ENCODE measurements at places on chromosomes 11 and 22. TPM values are rescaled to one million over a fixed set of nuclear protein-coding genes. Genes with fewer than 3 reads are reported as not detected.

- no peak for DNase-seq
- no peaks in the 10 kb centered on the region for H3K36me3 ChIP-seq
- no peak overlapping the region for H3K27ac ChIP-seq
- peaks cover 1% of the 10 kb centered on the region for H3K27me3 ChIP-seq
Measured at GRCh38 chr11:101862391-101863233, 52.2 kb upstream of the CEP126 start.

GRCh38 chr11:79440571-79441460 is at the start of gene TENM4:
Gene TENM4, minus strand, starts transcription at chr11:79441030. Its CDS starts 371,086 bp downstream, at chr11:79069944.
- H3K27ac ChIP-seq = no peak within 1 kb of the TSS
- H3K4me3 ChIP-seq = no peak within 1 kb of the TSS
- H3K27me3 ChIP-seq = peaks cover 64% of the 10 kb centered on the region
- H3K4me1 ChIP-seq = no peaks in the 10 kb centered on the region

DNA sequence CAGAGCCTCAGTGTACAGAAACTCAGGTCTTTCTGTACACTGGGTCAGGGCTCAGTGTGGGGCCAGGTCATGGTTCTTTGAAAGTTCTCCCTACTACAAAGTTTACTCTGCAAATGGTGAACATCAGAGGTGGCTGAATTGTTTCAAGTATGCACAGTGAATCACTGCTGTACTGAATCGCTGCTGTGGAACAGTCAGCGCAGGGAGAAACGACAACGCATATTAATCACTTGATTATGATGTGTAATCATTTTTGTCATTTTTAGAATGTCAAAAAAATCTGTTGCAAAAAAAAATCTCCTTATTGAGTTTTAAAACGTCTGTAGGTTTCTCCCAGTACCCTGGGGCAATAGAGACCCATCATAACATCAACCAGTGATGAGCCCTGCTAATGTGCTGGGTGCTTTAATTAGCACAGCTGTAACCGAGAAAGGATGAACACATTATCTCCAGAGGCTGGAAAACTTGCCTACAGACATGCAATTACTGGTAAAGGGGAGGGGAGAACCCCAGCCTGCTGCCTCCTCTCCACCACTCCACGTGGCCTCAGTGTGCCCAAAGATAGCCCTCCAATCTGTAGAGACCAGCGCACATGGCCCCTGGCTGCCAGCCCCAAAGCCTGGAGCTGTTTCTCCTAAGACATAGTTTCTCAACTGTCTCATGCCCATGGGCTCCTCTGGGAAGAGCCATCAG is 12.8 kb downstream of the ARRB1 start:
- no peaks in the 10 kb centered on the region for H3K27me3 ChIP-seq
- H3K36me3 ChIP-seq = peaks cover 3% of the 10 kb centered on the region
- H3K4me1 ChIP-seq = peaks cover 57% of the 10 kb centered on the region
- H3K27ac ChIP-seq = no peak overlapping the region
- no peak overlapping the region for H3K4me3 ChIP-seq

DNA sequence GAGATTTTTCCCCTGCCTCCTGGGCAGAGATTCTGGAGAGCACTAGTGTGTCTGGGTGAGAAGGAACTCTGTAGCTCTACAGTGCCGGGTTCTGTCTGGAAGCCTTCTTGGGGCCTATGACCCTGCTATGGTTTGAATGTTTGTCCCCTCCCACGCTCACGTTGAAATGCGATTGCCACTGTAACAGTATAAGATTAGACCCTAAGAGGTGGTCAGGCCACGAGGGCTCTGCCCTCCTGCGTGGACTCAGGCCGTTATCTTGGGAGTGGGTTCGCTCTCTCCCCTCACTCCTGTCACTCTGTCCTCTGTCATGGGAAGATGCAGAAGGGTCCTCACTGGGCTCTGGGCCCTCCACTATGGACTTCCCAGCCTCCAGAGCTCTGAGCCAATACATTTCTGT is 3.5 kb downstream of the AP5B1 start:
- H3K4me1 ChIP-seq = peaks cover 16% of the 10 kb centered on the region
- H3K27me3 ChIP-seq = no peaks in the 10 kb centered on the region
- H3K4me3 ChIP-seq = peak overlapping the region; percentile 26

GRCh38 chr11:113124006-113124405 is 162.8 kb downstream of the NCAM1 start:
- peaks cover 1% of the 10 kb centered on the region for H3K27me3 ChIP-seq
- no peak overlapping the region for H3K27ac ChIP-seq
- H3K4me1 ChIP-seq = no peaks in the 10 kb centered on the region
- no peak for DNase-seq

GRCh38 chr11:12139144-12139881 is 28.9 kb downstream of the MICAL2 start:
- peak overlapping the region; percentile 6 for H3K27ac ChIP-seq
- peaks cover 67% of the 10 kb centered on the region for H3K36me3 ChIP-seq
- H3K4me1 ChIP-seq = peaks cover 69% of the 10 kb centered on the region
- no peak overlapping the region for H3K4me3 ChIP-seq
- DNase-seq = no peak
- no peaks in the 10 kb centered on the region for H3K27me3 ChIP-seq

MMP27 gene
- total RNA-seq = not detected

PGM2L1 gene
- 18.2 TPM for total RNA-seq

KCNJ5 gene
- total RNA-seq = not detected
